Eye (tissue), 1 donor: ENCODE measurements at places on chromosomes 5 and 9.
A peak's percentile ranks its signal among the peaks of the same experiment; 100 is the strongest.

DNA sequence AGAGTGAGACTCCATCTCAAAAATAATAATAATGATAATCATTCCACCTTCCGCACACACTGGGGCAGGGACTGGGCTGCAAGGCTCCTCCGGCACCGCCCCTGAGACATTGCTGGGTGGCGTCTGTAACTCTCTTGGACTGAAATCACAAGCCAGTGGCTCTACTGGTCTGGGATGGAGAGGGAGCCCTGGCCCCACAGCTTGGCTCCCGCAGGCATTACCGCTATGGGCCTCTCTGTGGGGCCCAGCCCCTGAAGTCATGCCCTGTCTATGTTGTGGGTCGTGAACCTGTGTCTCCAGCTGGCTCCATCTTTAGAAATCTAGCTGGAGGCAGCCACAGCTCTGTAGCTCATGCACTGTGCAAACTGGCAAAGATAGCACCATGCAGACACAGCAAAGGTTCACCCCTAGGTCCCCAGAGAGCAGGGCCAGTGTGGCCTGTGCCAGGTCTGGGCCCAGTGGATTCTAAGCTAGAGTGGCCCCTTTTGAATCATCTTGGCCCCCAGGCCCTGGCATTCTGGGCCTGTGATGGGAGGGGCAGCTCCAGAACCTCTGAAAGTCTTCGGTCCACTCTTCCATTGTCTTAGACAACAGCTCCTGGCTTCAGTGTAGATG is 36.1 kb upstream of the COL5A1 start:
- no peak for DNase-seq

GRCh38 chr9:34317436-34317835 is 11.6 kb downstream of the KIF24 start:
- no peak for DNase-seq

- no peak for DNase-seq
Observed at GRCh38 chr5:8349855-8350254, 480.9 kb downstream of the MTRR start.

- DNase-seq: no peak
Observed at GRCh38 chr5:138694146-138694545, 59.1 kb upstream of the CTNNA1 start.

GRCh38 chr5:34544403-34544802 is 111.7 kb upstream of the RAI14 start:
- no peak for DNase-seq

GRCh38 chr5:75265731-75266130 is 29.1 kb upstream of the ANKRD31 start:
- DNase-seq: peak; percentile 25

DNA sequence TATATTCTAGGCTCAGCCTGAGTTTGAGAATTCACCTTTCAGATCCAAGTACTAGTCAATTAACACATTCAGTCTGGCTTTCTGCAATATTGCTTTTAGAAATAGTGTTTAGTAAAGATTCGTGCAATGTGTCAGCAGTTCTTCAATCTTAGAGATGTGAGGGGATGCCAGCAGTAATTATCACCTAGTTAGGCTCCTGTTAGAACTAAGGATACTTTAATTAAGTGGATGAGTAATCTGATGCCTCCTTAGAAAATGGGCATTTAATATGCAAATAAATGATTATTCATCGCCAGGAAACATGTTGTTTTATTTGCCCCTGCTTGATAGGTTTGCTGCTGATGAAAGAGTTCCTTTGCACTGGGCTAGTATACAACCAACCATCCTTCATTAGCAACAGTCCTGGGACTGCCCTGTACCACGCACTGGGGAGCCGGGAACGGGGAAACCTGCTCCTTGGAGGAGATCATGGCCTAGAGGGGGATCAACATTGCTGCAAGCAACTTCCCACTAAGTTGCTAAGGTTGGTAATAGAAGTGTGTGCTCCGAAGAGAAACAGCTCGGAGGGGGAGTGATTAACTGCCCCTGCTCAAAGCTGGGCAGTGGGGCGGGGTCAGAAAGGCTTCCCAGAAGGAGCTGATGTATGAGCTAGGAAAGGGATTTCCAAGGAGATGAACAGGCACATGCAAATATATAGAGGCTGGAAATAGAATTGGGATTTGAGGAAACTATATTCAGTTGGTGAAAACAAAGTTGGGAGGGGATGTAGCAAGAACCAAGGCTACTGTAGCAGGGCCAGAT is 231.8 kb downstream of the DRD1 start:
- no peak for DNase-seq

- DNase-seq: peak; percentile 44
Observed at GRCh38 chr5:76325876-76326491, 77.1 kb upstream of the IQGAP2 start.

DNA sequence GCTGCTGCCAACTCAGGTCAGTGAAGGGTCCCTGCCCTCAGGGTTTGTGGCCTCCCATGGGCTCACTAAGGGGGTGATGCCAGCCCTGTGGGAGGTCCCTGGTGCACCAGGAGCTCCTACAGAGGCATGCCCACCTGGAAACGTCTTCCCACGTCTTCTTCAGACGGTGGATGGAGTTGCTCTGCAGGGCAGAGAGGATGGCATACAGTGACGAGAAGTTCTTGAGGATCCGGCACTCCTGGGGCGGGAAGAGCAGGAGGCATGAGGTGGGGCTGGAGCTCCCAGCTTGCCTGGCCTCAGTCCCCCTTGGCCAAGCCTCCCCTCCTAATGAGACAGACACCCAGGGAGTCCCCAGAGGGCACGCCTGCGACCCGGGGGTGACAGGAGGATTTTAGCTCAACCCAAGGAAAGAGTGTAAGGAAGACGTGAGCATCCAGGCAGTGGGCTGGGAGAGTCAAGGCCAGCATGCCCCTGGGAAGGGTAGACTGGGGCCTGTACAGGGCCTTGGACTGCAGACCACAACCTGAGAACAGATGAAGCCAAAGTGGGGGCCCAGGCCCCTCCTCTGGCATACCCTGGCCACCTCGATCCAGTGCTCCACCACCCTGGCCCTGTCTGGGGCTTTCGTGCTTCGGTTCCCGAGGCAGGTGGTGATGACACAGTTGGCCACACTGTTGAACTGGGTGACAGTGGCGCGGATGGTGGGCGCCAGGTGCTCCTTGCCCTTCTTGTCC is 14.4 kb downstream of the RALGDS start:
- no peak for DNase-seq

DNA sequence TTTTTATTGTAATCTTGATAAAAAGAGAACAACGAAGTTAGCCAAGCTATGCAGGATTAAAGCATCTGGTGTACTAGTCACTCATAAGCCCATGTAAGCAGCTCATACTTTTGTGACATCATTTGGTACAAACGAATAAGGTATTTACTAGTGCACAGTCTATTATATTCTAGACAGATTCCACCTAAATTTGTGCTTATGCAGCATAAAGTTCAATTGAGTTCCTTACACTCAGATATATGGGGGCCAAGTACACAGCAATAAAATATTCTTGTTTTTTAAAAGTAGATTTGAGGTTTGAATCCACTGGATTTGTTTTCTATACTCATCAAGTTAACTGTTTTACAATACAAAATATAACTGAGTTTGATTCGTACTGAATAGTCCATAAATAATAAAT is 1621.2 kb downstream of the MAT2B start:
- DNase-seq: no peak

DNA sequence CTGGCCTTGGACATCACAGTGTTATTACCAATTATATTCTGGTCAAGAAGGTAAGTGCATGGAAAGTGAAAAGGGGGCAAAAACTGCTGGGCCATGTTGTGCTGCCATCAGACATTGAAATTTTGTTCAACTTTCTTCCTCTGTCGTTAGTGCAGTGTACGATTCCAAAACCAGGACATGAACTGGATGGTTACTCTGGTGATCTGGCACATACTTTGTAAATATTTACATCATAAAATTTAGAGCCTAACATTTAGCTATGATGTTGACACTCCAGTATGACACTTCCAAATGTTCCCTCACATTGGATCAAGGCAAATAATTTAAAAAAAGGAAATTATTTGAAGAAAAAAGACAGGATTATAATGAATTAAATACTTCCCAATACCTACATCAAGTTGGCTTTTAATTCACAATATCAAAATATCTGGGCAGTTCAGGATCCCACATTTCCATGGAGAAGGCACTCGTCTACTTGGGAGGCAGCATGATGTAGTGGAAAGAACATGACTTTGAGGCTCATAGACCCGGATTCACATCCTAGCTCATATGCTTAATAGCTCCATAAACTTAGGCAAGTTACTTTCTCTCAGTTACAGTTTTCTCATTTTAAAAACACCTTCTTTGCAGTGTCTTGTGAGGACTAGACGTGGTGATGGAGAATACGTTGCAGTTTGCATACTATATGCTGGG is 342.5 kb upstream of the MPDZ start:
- no peak for DNase-seq

- DNase-seq: no peak
Observed at GRCh38 chr9:582775-583174, 258.7 kb upstream of the DMRT1 start.

DNA sequence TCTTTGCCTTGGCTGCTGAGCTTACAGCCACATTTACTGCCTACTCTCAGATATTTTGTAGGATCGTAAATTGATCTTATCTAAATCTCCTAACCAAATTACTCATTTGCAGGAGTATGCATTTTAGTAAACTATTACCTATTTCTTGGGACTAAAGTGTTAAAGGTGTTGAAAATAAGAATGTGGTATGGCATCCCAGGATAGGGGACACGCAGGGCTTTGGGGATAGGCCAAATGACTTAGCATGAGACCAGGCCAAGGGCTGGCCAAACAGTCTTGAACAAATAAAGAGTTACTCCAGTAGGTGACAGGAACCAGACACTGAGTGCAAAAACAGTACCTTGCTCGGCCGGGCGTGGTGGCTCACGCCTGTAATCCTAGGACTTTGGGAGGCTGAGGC is 25.1 kb downstream of the TBC1D2 start:
- no peak for DNase-seq

DNA sequence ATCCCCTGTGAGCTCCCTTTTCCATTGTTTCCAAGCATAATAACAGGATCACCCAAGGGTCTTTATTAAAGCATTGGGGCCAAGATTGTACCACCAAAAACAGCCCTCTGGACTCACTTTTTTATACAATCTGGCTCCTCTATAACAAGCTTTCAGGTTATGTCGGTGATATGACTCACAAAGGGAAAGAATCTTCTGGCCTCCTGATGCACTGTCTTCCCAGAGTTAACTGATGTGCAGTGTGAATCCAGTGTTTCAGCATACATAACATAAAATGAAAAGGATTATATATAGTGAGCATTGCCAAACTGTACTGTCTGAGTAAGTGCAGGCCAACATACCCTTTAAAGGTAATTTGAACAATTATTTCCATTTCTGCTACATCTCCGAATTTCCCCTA is 33.9 kb upstream of the MAN2A1 start:
- no peak for DNase-seq

- DNase-seq: no peak
Observed at GRCh38 chr5:108125771-108126511, 256.0 kb downstream of the FBXL17 start.

DNA sequence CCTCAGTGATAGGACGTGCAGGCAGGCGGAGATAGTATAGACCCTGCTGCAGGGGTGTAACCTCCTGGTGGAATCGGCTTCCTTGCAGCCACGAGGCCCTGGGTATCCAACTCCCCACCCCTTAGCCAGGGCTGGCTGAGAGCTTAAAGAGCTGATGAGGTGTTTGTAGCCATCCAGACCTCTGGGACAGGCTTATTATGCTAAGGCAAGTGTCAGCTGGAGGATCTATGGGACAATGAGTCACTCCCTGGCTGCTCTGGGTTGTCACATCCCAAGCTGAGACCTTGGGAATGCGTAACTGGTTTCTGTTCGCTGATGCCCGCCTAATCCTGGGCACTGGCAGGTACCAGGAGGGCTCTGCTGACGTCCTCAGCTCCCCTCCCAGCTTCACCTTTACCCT is 38.9 kb downstream of the DAB2IP start:
- no peak for DNase-seq

DNA sequence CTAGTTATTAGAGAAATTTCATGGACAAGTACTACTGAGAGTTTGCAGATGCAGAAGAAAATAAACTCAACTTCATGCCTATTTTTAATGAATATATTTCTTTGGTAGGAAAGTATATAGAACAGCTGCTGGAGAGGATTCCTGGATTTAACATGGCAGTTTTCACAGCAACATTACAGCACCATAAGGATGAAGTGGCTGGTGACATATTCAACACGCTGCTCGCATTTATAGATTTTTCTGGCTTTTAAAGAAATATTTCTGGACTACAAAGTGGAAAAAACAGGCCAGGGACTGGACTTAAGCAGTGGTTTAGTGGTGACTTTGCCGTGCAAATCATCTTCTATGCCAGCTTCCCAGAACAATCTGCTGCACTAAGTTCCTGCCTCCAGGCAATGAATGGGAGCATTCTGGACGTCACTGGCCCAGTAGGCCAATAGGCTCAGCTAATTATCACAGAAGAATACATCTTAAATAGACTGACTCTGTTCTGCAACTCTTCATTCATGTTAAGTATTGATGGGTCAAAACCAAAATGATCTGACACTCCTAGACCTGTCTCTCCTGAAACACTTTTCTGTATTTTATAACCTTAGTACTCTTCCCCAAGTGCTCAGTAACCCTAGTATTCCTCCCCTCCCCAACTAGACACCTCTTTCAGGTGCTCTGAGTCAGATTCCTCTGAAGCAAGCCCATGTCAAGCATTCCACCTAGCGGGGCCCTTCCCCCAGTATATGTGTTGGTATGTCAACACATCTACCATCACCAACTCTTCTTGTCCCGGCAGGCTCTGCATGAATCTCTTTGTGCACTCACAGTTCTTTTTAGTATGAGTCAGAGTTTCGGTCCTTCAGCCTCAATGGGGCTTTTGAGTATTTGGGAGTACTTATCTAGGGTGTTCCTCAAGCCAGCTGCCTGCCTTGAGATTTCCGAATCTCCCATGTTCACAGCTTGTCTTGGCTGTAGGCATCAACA is 625.5 kb downstream of the CHSY3 start:
- no peak for DNase-seq

GRCh38 chr5:156913719-156914370 is 49.2 kb downstream of the TIMD4 start:
- DNase-seq: no peak

DNA sequence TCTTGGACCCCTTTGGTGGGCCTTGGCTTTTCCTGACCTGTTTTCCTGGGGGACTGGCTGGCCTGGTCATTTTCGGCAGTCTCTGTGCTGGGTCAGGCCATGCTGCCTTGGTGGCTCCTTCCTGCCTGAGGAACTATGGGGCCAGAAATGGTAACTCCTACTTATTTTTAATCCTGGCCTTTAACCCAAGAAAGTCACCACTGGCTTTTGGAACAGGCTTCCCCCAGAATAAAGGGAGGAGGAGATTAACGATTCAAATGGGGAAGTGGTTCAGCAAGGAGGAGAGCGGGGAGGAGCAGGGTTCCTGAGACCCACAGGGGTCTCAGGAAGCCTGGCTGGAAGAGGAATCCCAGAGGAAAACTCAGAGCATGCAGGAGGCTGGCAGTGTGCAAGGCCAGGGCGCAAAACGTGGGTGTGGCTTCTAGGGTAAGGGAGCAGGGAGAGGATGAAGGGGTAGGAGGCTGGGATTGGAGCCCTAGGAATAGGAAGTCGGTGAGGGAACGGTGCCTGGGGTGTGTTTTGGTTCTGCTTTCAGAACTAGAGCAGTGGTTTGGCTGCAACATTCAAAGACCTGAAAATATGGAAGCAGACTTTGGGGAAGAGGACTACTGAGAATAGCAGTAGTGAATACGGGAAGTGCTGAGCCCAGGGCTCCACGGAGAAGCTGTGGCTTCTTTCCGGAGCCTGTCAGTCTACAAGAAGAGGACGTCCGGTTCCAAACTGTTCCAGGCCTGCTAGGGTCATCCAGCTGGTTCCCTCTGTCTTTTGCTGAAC is 271.1 kb upstream of the KLF4 start:
- DNase-seq: no peak

GRCh38 chr5:150075806-150076205 is 10.5 kb downstream of the CSF1R start:
- DNase-seq: no peak

GRCh38 chr5:146772881-146773466 is 105.6 kb downstream of the PPP2R2B start:
- DNase-seq: no peak
